RPMI7951 (cell line): ENCODE measurements at places on chromosomes 2 and 18. TPM values are rescaled to one million over a fixed set of nuclear protein-coding genes. Genes with fewer than 3 reads are reported as not detected.

LBH gene
- 5.1 and 6.4 TPM in 2 replicates for total RNA-seq

PID1 gene
- total RNA-seq: 15.9 and 23.8 TPM in 2 replicates

FZD7 gene
- total RNA-seq: 29.4 and 32.4 TPM in 2 replicates

ACYP2 gene
- 19.2 and 20.6 TPM in 2 replicates for total RNA-seq

CLEC4F gene
- total RNA-seq: not detected in 2 replicates

PCARE gene
- total RNA-seq: not detected in 2 replicates

CCDC142 gene
- 12.3 and 14.3 TPM in 2 replicates for total RNA-seq

HOXD13 gene
- total RNA-seq: 1.2 and 2.6 TPM in 2 replicates

LONRF2 gene
- 0.68 and 0.84 TPM in 2 replicates for total RNA-seq

GPR155 gene
- total RNA-seq: 2.4 and 2.9 TPM in 2 replicates

DSC2 gene
- total RNA-seq: not detected in 2 replicates

POTEJ gene
- not detected in 2 replicates for total RNA-seq

DYNC1I2 gene
- total RNA-seq: 127 and 178 TPM in 2 replicates

BCL11A gene
- total RNA-seq: under 0.01 TPM in 1 of 2 replicates, not detected in the other

MERTK gene
- total RNA-seq: 0.10 TPM in 1 of 2 replicates, not detected in the other

CACNB4 gene
- total RNA-seq: 0.10 and 0.12 TPM in 2 replicates

SCN9A gene
- under 0.01 and 0.12 TPM in 2 replicates for total RNA-seq

CPO gene
- total RNA-seq: not detected in 2 replicates

RUFY4 gene
- total RNA-seq: not detected in 2 replicates

CD207 gene
- 0.29 TPM in 1 of 2 replicates, not detected in the other for total RNA-seq

AMER3 gene
- not detected in 2 replicates for total RNA-seq

IKZF2 gene
- total RNA-seq: 3.8 and 4.1 TPM in 2 replicates

WNT6 gene
- total RNA-seq: 3.4 and 4.2 TPM in 2 replicates

ABCA12 gene
- under 0.01 TPM in 1 of 2 replicates, not detected in the other for total RNA-seq

MTX2 gene
- total RNA-seq: 53.9 and 60.8 TPM in 2 replicates

KLHL41 gene
- 0.12 and 0.20 TPM in 2 replicates for total RNA-seq
